ENCODE measurements at places on chromosomes 6 and 20.

DNA sequence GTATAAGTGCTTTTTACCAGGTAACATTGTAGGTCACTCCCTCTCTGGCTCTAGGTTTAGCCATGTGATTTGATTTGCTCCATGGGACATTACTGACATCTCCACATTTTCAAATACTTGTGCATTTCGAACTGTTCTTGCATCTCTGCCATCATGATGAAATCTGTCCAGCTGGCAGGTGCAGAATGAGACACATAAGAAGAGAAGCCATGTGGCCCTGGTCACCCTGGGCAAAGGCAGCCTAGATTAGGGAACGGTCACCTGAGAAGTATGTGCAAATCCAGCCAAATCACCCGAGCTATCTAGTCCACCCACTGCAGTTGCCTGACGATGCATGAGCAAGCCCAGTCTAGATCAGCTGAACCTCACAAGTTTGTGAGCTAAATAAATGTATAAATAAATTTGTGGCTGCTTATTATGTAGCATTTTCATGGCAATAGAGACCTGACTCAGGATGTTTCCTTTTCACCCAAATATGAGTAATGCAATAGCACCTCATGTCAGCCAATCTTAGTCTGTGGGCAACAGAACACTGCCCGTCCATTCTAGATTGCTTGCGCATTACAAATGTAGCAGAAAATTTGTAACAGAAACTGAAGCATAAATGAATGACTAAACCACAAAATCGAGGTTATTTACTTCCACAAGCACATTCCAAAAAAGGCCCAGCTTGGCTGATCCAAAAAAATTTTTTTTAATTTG lies 115.2 kb downstream of the PAK5 start:
- DNase-seq, result no peak

GRCh38 chr20:8043687-8044282 lies 24.2 kb upstream of the TMX4 start:
- DNase-seq, result peak; percentile 6

- DNase-seq, result no peak
These were observed 822.6 kb downstream of the TBC1D32 start for GRCh38 chr6:120511712-120512111.

DNA sequence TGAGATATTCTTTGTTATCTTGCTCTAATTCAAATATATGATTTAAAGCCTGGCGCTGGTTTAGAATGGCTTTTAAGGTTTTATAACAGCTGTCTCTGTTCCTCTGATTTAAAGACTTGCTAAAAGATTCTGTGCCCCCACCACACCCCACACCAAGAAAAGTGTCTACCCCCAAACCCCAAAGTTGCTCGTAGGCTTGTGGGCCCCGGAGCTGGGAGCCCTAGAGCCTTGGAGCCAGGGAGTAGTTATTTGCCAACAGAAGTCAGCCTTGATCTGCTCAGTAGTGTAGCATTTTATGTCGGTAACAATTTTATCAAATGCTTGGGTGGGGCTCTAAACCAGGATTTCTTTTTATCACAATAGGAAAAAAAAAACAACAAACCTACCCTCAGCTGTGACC lies 105.2 kb upstream of the TRAF3IP2 start:
- no peak for DNase-seq

DNA sequence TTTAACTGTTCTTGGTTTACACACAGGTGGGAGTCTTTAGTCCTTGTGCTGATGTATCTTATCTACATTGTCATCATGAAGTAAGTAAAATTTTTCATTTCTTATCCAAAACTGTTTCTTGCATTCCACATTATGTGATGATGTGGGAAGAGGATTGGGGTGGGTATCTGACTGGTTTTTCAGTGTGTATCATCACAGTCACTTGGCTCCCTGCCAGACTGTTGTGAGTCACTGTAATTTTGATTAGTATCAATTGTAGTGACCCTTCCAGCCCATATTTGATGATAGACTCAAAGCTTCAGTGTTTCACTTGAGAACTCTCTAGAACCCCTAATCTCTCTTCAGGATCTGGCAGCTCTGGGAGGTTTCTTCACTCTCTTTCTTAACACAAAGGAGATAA lies 84.5 kb upstream of the RIN2 start:
- DNase-seq, result no peak

DNA sequence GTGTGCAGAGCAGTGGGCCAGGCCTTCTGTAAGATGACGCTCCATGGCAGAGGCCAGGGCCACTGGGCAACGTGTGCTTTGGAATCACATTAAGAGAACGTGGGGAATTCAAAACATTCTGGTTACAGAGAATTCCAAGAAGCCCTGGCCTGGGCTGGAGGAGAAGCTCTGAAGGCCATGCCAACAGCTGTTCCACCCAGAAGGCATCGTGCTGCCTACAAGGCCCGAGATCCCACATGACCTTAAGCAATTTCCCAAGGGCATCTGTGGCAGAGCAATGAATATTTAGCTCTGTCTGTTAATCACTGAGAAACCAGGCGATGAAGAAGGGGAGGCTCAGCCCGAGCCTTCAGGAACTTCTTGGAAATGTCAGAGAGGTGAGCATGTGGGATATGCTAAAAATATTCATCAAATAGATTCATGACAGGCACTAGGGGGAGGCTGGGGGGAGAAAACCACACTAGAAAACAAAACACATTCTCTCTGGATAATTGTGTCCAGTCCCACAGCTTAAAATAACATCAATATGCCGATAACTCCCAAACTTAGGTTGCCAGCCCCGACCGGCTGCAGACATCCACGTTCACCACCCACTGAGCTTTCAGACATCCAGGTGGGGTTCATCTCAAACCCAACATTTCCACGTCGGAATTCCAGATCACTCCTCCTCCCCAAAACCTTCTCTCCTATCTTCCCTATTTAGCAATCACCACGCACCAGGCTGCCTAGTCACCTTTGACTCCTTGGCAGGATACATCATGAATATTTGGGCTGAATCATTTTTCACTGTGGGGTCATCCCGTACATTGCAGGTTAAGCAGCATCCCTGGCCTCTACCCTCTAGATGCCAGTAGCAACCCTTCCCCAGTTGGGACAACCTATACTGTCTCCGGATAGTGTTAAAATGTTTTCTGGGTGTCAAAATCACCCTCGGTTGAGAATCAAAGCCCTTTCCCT lies 6.6 kb downstream of the SULF2 start:
- no peak for DNase-seq

GRCh38 chr20:54345821-54346220 lies 129.6 kb upstream of the DOK5 start:
- DNase-seq, result no peak

DNA sequence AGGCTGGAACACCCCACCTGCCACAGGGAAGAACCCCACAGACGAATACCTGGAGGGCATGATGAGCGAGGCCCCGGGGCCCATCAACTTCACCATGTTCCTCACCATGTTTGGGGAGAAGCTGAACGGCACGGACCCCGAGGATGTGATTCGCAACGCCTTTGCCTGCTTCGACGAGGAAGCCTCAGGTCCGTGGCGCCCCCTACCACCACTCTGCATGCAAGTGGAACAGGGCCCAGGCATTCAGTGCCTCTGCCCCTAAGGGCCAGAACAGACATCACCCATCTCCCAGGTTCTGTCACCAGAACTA lies 6.6 kb downstream of the MYL9 start:
- DNase-seq, result no peak

DNA sequence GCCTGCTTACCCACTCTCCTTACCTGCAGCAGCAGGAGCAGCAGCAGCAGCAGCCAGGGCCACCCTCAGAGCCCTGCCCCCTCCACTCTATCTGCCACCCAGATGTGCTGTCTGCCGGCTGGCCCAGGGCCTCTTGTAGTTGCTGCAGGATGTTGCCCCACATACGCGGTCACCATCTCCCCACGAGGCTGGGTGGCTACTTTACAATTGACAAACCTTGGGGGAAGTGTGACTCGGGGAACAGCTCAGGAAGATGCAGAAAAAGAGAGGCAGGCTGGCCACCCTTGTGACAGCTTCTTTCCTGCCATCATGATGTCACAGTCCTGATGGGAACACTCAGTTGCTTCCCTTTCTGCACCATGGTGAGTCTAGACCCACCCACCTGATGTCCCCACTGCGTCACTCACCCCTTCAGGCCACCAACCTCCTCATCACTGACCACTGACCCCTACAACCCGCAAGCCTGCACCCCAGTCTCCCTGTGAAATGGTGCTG lies 14.5 kb downstream of the TREM1 start:
- no peak for DNase-seq

- DNase-seq, result no peak
These were observed 31.4 kb upstream of the NR2E1 start for GRCh38 chr6:108134213-108134970.

DNA sequence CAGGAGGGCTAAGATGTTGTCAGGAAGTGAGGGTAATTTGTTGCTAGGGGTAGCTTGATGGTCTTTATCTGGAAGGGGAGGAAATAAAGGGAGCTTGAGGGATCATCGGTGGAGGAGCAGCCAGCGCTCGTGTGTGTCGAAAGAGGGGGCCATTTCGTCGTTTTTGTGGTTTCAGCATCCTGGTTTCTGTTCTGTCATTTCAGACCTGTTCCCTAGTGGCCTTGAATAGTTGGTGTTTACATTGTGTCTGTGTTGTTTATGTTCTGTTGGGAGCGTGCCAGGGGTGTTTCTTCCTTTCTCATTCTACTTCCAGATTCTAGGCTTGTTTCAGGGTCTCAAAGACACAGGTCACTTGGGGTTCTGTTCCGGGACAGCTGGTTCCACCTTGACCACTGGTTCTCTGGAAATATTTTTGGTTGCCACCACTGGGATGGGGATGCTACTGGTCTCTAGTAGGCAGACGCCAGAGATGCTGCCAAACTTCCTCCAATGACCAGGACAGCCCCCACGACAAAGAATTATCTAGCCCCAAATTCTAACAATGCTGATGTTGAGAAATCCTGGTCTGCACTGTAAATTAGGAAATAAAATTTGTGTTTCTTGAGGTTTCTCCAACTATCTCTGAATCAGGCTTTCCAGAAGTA lies 113.9 kb upstream of the NAA20 start:
- DNase-seq, result no peak

GRCh38 chr6:155354167-155354566 lies 39.9 kb upstream of the TFB1M start:
- no peak for DNase-seq
